Large intestine (tissue), 12 donors: ENCODE measurements at places on chromosomes 12 and 14. TPM values are rescaled to one million over a fixed set of nuclear protein-coding genes. Genes with fewer than 3 reads are reported as not detected.

Gene SALL2
- polyA plus RNA-seq, result 10.2 TPM

GRCh38 chr12:129676411-129676810 is 227.4 kb downstream of the TMEM132D start:
- no peak for DNase-seq

- DNase-seq, result no peak
These were observed 177.2 kb downstream of the C12orf42 start for GRCh38 chr12:103318566-103318965.

GRCh38 chr12:113194971-113195391 is 9.5 kb downstream of the RITA1 start:
- DNase-seq, result no peak

DNA sequence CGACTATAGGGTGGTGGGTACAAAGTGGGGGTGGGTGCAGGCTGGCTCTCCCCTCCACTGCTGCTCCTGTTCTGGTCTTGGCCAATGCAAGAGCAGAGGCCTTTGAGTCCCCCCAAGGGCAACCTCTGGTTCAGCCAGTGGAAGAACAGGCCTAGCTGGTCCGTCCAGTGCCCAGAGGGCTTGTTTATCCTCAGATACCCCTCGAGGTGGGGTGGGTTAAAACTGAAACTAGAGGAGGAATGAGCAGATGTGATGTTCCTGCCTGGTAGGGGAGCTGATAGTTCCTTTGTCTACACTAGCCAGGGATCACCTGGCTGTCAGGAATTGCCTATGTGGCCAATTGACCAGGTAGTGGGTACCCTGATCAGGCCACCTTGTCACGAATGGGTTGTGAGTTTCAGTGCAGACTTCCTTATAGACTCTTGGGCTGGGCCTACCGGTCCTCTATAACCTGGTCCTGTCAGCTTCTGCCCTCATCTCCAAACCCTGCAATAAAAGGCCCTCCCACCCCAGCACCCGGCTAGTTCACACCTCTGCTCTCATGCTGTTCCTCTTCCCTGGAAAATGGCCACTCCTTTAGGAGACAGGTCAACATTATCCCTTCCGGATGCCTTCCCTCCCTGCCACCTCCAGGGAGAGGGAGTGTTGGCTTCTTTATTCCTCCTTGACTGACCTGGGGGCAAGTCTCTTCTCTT is 10.7 kb upstream of the HSP90AA1 start:
- no peak for DNase-seq

Gene GON7
- 14.9 TPM for polyA plus RNA-seq

DNA sequence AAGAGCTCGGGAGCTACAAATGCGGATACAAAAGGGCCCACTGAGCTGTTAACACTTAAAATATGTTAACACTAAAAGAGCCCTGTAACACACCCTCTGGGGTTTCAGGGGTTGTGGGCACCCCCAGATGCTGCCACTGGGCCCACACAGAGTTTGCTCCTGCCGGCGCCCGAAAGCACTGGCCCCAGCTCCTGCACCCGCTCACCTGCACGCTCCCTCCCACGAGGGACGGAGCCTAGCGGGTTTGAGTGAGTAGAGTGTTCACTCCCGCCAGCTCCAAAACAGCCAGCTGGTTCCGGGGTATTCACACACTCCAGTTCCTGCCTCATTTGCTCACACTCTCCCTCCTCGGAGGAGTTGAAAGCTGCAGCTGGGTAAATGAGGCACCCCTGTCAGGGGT is 357.7 kb downstream of the ETNK1 start:
- no peak for DNase-seq

GRCh38 chr12:30782316-30783173 is 27.8 kb upstream of the CAPRIN2 start:
- no peak for DNase-seq

GRCh38 chr12:6082613-6083012 is 41.9 kb downstream of the VWF start:
- DNase-seq, result no peak

Gene MSI1
- 8.2 TPM for polyA plus RNA-seq

GRCh38 chr12:53062977-53063707 is 13.3 kb downstream of the TNS2 start:
- DNase-seq, result no peak

DNA sequence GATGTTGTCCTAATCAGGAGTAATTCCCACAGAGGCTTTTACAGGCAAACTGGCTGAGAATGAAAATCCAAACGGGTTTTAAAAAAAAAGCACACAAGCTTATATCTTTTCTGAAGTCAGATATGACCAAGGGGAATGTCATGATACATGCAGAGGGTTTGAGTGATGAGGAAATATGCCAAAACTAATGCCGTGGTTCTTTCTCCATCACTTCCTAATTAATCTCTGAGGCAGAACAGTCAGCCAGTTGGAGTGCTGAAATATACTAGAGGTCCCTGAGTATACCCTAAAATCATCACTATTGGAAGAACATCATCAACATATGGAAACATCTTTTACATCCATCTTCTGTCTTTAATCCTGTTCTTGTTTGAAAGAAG is 160.8 kb upstream of the FAR2 start:
- no peak for DNase-seq

- DNase-seq, result no peak
These were observed 477.4 kb downstream of the VRK1 start for GRCh38 chr14:97274626-97275025.

- no peak for DNase-seq
These were observed 555.1 kb downstream of the FOXG1 start for GRCh38 chr14:29321646-29322045.

DNA sequence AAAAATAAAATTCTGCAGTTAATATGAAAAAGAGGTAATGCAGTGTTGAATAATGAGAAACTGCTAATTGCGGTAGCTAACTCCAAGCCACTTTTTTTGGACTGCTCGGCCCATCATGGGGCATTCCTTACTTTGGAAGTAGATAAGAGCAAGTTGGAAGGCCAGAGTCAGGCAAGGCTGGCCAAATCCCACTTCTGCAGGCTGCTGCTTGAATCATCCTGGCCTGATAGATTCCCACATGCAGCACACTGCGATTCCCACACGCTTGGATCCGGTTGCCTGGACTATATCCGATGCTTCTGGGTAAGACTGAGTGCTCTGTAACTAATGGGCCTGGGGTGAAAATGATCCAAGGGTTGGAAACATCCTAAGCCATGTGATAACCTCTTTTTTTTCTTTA is 10.6 kb downstream of the EIF2B2 start:
- DNase-seq, result no peak

- peak; percentile 89 for DNase-seq
These were observed 19.5 kb downstream of the PIGH start for GRCh38 chr14:67580336-67581171.

DNA sequence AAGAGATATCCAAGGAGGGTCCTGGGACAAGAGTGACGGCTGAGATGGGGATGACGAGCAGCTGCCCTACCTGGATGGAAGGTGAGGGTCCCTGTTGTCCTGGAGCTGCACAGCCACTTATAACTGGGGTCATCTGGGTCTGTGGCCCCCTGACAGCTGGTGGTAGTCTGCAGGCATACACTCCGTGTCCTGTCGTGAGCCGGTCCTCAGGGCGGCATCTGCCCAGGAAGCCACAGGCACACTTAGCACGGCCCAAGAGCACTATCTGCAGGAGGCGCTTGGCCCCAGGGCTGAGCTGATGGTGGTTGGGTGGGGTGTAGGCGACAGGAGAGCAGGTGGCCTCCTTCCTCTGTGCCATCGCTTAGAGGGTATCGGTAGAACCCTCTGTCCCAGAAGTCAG is 248.1 kb downstream of the CACNA1C start:
- no peak for DNase-seq

- DNase-seq, result no peak
These were observed 1144.5 kb downstream of the FSCB start for GRCh38 chr14:43362586-43362985.

Gene DNAJC22
- polyA plus RNA-seq, result 50.0 TPM

DNA sequence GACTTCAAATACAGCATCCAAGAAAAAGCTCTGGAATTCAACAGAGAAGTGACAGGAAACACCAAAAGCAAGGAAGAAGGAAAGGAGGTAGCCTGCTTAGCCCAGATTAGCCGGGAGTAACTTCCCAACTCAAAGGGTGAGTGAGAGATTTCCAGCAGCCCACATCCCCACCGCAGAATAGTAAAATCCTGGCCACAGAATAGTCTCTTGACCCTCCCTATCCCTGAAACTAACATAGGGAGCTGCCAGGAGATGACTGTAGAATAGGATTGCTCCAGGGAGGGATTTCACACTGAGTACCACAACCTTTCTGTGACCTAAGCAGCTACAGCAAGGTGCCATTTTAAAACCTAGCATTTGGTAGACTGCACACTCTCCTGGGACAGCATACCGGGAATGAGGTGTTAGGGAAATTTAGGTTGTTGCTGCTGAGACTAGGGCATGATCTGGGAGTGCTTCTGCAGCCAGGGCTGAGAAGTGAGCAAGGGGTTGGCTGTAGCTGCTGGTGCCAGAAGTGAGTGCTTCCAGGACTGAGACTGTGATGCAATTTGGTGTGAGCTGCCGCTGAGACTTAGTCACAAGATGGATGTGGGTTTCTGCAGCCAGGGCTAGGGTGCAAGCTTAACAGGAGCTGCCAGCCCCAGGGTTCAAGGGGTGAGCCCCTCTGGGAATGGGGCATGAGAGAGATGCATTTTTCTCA is 66.0 kb downstream of the TMTC3 start:
- no peak for DNase-seq

Gene C12orf43
- 10.4 TPM for polyA plus RNA-seq

GRCh38 chr12:124921200-124922031 is 7.0 kb upstream of the UBC start:
- DNase-seq, result peak; percentile 55

DNA sequence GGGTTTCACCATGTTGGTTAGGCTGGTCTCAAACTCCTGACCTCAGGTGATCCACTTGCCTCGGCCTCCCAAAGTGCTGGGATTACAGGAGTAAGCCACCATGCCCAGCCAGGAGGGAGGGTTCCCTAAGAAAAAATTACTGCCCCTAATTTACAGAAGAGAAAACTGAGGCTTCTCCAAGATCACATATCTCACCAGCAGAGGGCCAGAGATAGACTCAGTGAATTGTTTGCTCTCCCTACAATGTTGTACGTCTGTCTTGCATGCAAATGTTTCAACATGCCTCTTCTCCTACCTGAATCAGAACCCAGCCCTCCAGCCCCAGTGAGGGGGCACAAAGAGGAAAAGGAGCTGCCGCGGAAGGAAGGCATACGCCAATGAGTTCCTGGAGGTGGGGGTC is 48.3 kb upstream of the TMEM263 start:
- no peak for DNase-seq

Gene KRT6C
- not detected for polyA plus RNA-seq

Gene TCP11L2
- polyA plus RNA-seq, result 12.7 TPM

GRCh38 chr12:4172999-4173398 is 100.6 kb upstream of the CCND2 start:
- no peak for DNase-seq

GRCh38 chr12:79408689-79409088 is 282.1 kb downstream of the PAWR start:
- no peak for DNase-seq

Gene PLEK2
- 39.6 TPM for polyA plus RNA-seq

Gene PRH2
- 0.55 TPM for polyA plus RNA-seq

- no peak for DNase-seq
These were observed 12.0 kb downstream of the AQP6 start for GRCh38 chr12:49984476-49985359.

Gene ATL1
- polyA plus RNA-seq, result 13.2 TPM

Gene JPH4
- polyA plus RNA-seq, result 6.6 TPM

- DNase-seq, result no peak
These were observed 44.4 kb downstream of the AEBP2 start for GRCh38 chr12:19483727-19484126.

DNA sequence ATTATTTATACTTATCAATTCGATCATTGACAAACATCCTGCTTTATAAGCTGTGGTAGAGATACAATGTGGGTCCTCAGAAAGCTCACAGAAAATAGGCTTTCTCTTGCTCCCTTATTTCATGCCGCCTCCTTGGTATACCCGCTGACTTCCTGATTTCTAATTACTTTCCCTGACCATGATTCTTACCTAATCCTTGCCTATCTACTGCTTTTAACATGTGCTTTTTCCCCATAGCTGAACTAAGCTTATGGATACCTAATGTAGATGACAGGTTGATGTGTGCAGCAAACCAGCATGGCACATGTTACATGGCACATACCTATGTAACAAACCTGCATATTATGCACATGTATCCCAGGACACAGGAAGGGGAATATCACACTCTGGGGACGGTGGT is 65.1 kb downstream of the ITPR2 start:
- no peak for DNase-seq

Gene DHH
- polyA plus RNA-seq, result 0.52 TPM

- DNase-seq, result no peak
These were observed 110.6 kb downstream of the PRMT8 start for GRCh38 chr12:3601461-3602150.

Gene TNS2
- 43.5 TPM for polyA plus RNA-seq

DNA sequence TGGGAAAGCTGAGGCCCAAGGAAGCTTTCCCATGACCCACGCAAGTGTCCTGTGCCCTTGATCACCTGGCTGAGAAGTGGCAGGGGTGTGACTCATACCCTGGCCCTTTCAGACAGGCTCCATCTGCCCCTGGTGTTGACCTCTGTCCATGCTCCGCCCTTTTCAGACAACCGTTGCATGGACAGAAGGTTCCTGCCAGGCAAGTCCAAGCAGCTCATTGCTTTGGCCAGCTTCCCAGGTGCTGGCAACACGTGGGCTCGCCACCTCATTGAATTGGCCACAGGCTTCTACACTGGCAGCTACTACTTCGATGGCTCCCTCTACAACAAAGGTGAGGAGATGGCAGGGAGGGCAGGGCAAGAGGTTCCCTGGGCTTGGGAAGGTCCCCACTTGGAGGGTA is 103.5 kb downstream of the WSCD2 start:
- no peak for DNase-seq

Gene AMN
- polyA plus RNA-seq, result 327 TPM

- no peak for DNase-seq
These were observed 10.8 kb downstream of the BMAL2 start for GRCh38 chr12:27343255-27344000.

GRCh38 chr14:60856111-60856510 is 121.5 kb downstream of the MNAT1 start:
- DNase-seq, result no peak

Gene DUSP6
- 135 TPM for polyA plus RNA-seq

DNA sequence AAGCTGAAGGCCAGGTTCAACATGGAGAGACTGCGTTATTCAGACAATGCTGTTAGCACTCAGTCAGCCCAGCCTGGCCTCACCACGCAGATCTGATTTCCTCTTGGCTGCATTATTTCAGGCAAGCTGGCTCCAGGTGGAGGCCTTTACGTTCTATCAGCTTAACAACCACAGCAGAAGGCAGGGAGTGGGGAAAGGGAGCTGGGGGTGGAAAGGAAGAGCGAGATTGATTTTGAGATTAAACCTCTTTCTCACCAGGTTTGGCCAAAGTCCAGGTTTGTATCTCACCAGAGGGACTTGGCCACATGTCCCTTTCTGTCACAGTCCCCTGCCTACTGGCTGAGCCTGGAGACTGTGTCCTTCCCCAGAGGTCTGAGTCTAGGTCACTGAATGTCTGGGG is 543.7 kb upstream of the TMEM132C start:
- DNase-seq, result peak; percentile 3

DNA sequence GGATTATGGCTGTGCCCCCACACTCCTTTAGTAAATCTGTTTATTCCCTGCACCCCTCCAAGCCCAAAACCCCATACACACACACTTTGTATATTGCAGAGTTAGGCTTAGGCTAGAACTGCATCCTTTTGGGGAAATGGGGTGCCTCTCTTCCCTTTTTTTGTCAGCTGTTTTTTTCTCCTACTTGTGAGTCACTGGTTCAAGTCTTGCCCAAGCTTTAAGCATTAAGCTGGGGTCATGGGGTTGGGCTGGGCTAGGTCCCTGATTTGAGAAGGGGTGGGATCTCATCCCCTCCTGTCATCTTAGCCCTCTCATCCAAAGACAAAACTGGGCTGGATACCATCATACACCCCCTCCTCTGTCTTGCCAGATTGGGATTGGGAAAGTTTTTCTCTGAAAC is 1.6 kb downstream of the LRP1 start:
- peak; percentile 35 for DNase-seq

Gene CACNA1C
- polyA plus RNA-seq, result 5.9 TPM
